Activated CD4-positive, CD25-positive, alpha-beta regulatory T cell treated with anti-CD3 and anti-CD28 coated beads, Interleukin-2, amount 50 U/mL, for 16 hours (primary cell): ENCODE measurements at places on chromosomes 11 and 22.

- DNase-seq: no peak
Observed at GRCh38 chr11:45392591-45393091, 106.5 kb upstream of the SYT13 start.

DNA sequence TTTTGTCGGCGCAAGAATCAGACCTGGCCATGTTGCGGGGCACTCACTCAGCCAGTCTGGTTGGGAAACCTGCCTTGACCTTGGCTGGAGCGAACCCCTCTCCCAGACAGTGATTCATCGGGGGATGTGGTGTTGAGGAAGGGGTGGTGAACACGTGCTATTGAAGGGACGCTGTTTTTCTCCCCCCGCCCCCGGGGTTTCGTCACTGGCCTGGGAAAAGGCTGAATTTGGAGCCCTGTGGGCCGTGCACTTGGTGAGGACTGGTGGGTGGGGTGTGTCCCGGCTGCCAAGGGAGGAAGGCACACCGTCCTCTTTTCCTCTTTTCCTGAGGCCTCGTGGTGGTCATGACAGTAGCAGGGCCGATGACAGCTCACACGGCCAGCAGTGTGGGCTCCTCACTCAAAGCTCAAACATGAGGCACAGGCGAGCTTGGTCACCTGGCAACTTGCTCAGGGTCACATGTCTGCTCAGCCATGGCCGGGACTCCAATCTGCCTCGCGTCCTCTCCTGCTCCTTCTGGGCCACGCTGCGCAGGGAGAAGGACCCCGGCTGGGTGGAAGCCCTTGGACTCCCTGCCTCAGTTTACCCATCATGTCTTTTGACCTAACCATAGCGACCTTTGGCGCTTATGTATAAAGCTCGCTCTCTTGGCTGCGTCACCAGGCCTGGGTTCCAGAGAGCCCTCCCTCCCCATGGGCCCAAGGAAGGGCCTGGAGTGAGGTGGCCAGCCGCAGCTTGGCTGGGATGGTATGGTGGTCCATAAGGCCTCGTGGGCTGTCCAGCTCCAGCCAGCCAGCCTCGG is 49.4 kb downstream of the SMIM38 start:
- DNase-seq: no peak

- DNase-seq: no peak
Observed at GRCh38 chr11:13076961-13077360, 67.8 kb downstream of the RASSF10 start.

DNA sequence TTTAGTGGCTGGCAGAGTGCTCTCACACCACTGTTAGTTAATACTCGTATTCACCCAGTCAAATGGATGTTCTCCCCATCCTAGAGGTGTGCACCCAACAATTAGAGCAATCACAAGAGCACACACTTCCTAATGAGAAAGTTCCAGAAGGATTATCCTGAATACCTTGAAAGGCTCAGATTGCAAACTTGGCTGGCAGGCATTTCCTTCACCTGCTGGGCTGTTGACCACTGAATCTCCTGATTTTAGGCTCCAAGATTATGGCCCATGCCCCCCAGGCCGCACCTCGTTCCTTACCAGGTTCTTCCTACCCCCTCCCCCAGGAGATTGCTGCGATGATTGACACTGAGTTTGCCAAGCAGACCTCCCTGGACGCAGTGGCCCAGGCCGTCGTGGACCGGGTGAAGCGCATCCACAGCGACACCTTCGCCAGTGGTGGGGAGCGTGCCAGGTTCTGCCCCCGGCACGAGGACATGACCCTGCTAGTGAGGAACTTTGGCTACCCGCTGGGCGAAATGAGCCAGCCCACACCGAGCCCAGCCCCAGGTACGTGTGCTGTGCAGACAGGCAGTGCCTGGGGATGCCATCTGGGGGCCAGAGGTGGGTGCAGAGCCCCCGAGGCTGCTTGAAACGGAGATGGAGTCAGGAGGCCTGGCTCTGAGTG is 26.9 kb downstream of the TAB1 start:
- DNase-seq: no peak

DNA sequence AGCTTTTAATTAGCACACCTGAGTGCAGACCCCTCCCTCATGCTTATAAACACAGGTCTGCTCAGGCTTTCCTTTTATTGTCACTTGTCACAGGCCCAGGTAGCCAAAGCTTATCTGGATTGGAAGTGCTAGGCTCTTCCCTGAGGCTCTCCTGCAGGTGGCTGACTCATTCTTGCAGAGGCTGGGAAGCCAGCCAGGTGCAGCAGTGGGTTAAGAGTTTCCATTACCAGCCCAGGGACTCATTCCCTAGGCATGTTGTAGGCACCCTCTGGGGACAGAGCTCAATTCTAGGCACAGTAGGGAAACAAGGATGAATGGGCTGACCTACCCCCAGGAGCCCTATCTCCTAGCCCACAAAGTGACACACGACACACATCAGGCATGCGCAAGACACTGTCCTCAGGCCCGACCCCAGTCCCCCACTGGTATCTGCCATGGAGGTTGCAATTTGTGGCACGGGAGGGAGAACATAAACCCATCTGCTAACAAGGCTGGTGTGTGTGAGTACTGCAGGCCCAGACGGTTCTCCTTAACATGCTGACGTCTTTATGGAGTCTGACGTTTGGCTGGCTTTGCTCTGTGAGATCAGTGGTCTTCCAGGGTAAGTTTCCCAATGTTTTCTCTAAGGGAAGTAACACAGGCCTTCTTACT is 94.2 kb downstream of the ABTB2 start:
- no peak for DNase-seq

DNA sequence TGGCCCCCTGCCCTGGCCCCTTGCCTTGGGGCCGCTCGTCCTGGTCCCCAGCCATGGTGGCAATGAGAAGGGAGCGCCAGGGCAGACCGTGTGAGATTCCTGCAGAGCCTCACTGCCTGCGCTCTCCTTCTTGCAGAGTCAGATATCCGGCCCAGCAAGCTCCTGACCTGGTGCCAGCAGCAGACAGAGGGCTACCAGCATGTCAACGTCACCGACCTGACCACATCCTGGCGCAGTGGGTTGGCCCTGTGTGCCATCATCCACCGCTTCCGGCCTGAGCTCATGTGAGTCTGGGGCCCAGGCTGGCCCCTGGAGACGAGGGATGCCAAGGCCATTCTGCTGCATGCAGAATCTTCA is 114.1 kb downstream of the MICAL2 start:
- DNase-seq: peak; percentile 76

GRCh38 chr11:65854852-65855837 is 2.8 kb downstream of the CFL1 start:
- DNase-seq: no peak

DNA sequence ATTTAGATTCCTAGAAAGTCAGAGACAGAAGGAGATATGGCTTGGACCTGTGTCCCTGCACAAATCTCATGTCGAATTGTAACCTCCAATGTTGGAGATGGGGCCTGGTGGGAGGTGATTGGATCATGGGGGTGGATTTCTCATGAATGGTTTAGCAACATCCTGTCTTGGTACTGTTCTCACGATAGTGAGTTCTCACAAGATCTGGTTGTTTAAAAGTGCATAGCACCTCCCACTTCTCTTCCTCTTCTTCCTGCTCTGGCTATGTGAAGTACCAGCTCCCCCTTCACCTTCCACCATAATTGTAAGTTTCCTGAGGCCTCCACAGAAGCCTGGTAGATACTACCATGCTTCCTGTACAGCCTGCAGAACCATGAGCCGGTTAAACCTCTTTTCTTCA is 27.6 kb upstream of the PAMR1 start:
- no peak for DNase-seq

GRCh38 chr22:19488884-19489843 is 9.4 kb downstream of the CDC45 start:
- DNase-seq: no peak

GRCh38 chr22:28838971-28839370 is 38.6 kb upstream of the XBP1 start:
- no peak for DNase-seq

GRCh38 chr11:84719935-84720577 is 907.1 kb downstream of the DLG2 start:
- DNase-seq: no peak

DNA sequence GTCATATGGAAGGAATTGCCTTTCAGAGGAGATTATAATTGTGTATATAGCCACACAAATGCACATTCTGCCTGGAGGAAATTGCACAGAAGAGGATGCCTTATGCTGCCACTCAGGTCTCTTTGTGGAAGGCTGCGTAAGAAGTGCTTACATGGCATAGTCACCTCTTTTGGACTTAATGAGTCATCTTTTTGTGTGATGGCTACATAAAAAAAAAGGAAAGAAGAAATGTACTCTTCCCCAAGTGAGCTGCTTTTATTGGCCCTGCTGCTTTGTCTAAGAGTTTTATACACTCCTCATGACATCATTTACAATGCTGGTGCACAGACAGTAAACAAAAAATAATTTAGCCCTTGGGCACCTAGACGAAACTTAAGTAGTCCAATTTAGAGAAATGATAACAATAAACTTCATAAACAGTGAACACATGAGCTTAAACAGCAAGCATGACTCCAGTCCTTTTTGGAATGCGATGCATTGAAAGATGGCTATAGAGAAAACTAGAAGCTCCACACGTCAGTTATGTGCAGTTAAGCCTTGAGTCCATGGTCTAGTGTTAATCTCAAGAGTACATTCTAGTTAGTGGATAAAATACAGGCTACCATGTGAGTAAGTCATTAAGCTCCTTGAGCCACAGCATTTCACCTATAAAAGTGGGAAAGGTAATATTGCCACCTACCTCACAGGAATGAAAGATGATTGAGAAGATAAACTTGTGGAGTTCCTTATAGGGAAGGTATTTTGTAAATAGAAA is 12.0 kb downstream of the CSTPP1 start:
- no peak for DNase-seq

DNA sequence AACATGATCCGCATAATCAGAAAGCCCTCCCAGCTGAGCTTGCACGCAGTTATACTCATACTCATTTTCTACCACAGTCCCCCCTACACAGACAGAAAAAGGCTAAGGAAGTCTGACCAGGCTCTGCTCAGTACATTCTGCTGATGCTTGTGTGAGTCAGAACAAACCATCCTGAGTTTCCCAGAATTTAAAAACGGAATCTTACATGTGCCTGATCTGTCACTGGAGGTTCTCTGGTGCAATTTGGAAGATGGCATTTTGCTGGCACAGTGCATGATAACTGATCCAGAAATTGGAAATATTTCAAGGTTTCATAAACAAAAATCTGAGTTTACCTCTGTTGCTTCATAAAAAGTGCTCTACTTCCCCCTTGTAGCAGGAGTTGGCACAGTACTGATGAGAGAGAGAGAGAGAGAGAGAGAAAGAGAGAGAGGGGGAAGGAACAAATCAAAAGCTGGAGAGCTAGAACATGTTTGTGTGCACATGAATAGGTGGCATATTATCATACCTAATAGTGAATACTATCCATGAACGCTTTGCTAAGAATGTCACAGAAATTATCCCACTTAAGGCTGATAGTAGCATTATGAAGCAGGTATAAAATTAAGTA is 1085.3 kb downstream of the DLG2 start:
- no peak for DNase-seq

- DNase-seq: peak; percentile 10
Observed at GRCh38 chr11:58958500-58958899, 19.2 kb downstream of the GLYATL1 start.

- no peak for DNase-seq
Observed at GRCh38 chr22:20001082-20001638, 15.5 kb downstream of the ARVCF start.

GRCh38 chr11:11668781-11669180 is 47.0 kb upstream of the GALNT18 start:
- no peak for DNase-seq

- no peak for DNase-seq
Observed at GRCh38 chr11:13333456-13333957, 55.9 kb downstream of the BMAL1 start.

DNA sequence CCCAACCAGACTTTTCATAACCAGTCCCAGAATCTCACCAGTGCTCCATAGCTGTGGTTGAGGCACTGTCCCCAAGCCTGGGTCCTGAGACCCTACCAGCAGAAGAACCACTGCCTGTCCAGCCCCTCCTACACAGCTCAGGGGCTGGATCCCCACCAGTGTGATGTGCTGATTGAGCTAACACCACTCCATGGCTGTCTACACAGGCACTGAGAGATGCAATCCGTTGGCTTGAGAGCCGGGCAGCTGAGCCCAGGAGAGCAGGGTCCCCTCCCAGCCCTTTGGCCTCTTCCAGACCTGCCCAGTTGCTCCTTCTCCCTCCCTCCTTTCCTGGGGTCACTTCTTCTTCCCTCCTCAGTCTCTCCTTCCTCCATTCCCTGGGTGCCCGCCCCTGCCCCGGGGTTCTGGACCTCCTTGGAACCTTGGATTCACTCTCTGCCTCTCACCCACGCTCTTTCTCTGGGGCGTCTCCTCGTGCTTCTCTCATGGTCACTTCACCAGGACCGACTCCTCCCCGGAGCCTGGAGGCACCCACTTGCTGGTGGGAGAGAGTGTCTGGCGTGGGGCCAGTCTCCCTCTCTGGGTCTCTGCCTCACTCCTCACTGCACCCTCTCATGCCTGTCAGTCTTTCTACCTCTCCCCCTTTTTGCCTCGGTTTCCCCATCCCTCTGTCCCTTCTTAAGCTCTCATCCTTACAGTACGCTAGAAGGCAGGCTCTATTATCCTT is 706 bp upstream of the SCYL1 start:
- no peak for DNase-seq

GRCh38 chr11:58121096-58121495 is 4.2 kb downstream of the OR9I1 start:
- DNase-seq: no peak

DNA sequence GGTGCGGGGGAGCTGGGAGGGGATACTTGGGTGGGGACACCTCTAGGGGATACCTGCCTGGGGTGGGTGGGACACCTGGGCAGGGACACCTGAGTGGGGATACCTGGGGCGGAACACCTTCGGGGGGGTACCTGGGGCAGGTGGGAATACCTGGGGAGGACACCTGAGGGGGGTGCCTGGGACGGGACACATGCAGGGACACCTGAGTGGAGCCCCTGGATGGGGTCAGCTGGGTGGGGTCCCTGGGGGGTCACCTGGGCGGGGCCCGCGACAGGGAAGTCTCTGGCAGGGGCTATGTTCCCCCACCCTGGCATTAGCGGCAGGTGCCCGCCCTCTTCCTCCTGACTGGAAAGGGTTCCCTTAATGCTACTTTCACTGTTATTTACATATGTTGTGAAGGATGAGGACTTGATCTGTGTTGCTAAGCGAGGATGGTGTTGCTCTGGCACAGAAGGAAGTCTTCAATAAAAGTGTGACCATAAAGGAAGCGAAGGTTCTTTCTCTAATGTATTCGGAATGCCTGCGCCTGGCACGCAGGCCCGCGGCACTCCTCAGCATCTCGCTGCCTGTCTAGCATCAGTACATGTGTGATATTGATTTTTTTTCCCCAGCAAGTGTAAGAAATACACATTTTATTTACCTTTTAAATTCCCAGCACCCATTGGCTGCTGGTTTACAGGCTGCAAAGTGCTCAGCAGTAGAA is 801.7 kb downstream of the BRD1 start:
- DNase-seq: no peak

DNA sequence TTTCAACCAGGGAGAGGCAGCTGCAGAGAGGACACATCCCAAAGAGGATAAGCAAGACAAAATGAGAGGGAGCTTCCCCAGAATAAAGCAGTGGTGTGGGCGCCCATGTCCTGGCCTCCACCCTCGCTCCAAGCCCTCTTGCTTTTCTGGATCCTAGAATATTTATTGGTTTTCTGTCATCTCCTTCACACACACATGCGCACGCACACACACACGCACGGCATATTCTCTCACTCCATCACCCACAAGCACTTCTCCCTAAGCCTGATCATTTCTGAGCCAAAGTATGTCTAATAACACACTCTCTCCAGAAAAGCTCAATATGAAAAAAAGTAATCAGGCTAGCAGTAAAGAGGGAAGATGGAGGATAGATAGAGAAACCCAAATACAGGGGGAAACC is 7.6 kb downstream of the IGSF9B start:
- no peak for DNase-seq
